ENCODE measurements at places on chromosomes 7 and 10.

DNA sequence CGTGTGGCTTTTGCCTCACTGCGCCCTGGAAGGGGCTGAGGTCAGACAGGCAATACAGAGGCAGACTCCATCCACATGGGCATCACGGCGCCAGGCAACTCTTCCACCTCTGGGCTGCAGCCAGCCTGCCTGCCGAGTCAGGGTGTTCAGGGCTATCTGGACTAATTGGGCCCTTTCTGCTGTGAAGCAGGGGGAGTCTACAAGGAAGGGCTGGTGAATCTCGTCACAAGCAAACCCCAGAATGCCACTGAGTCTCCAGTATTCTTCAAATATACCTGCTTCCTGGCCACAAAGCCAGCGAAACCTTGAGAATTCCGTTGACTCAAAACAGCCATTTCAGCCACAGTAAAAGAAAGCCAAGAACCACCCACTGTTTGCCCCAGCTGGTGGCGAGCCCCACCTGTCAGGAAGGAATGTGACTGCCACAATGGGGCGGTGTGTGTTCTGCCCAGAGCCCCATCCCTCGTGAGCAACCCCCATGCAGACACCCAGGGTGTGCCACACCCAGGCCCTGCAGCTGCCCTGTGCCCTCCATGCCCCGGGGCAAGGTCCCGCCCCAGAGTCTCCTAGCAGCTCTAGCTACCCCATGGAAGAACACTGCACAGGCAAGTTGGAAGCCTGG lies 117.3 kb downstream of the FAM53B start:
- DNase-seq, result no peak

DNA sequence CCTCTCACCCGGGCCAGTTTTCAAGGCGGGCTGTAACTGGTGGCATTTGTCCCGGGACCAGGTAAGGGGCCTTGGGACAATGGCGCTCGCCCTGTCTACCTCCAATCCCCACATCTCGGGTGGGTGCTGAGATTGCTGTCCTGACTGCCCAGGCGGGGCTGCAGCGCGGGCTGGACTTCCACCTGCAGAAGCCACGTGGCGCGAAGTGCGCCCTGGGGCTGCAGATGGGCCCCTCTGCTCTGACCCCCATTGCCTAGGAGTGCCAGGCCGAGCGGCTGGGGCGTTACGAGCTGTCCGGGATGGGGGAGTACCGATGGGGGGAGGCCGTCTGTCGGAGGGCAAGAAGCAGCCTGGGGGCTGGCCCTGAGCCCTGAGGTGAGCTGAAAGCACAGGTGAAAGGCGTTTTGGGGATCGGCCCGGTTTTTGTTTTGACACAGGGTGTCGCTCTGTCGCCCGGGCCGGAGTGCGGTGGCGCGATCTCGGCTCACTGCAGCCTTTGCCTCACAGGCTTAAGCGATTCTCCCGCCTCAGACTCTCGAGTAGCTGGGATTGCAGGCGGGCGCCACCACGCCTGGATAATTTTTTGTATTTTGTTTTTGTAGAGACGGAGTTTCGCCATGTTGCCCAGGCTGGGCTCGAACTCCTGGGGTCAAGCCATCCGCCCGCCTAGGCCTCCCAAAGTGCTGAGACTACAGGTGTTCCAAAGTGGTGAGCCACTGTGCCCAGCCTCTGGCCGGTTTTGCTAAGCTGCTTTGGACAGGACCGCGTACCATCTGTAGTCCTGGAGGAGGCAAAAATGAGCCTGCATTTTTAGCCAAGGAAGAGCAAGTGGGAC lies at the start of gene SFXN2:
Gene SFXN2, plus strand, starts transcription at position 16 of the 835 bp plus-strand sequence. CDS start 12,001 bp downstream, outside the sequence.
- no peak for DNase-seq

DNA sequence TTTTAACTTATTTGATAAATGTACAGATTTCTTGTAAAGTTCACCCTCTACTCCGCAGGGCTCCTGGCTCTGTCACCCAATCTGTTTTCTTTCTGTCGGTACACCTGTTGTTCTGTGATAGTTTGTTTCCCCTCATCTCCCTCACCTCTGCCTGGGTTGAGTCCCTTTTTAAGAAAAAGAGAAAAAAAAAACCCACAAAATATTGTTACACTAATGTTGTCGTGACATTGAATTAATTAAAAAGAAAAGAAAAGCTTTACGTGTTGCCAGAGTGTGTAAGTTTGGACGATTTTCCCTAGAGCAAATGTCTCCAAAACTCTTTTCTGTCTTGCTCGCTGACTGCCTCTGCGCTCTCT lies 3.4 kb downstream of the HMX3 start:
- DNase-seq, result no peak

DNA sequence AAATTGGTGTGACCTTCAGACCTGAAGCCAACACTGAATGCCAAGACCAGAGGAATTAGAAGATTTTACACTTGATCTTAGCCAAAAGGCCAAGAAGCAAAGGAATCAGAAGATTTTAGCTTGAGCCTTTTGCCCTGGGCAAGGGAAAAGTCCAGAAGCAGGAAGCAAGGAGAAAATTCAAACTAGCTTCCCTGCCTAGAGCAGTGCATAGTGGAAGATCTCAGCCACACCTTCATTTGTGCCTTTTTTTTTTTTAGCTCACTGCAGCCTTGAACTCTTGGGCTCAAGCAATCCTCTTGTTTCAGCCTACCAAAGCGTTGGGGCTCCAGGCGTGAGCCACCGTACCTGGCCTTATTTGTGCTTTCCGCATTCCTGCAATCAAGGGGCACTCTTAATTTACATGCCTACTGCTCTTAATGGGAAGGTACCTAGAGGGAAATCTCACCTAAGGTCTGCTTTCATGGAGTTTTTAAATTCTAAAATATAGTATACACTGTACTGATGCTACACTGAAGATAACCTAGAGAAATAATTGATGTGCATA lies 8.3 kb upstream of the PIP4K2A start:
- no peak for DNase-seq

DNA sequence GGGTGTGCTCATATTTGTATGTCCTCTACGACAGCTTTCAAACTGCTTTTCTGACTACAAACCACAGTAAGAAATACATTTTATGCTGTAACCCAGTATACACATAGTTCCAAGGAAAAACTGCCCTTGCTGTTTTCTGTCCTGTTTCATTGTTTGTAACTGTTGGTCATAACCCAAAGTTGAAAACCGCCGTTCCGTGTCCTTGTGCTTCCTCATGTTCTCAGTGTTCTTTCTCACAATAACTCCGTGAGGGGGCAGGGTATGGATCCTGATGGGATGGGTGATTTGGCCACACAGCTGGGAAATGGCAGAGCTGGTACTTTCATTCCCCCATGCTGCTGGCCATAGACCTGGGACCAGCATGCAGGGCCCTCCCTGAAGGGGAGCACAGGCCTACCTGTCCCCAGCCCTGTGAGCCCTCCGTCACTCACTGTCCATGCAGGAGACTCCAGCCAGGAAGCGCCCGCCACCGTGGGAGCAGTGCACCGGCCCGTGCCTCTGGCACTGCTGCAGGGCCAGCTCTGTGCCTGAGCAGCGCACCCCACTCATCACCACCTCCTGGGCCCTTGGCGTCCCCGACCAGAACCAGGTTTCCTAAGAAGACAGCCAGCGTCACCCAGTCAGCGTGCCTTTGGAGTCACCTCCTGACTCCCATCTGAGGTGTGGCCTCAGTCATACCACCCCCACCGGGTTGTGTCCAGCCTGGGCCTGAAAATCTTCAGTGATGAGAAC lies 12.7 kb downstream of the LOXL4 start:
- DNase-seq, result no peak

DNA sequence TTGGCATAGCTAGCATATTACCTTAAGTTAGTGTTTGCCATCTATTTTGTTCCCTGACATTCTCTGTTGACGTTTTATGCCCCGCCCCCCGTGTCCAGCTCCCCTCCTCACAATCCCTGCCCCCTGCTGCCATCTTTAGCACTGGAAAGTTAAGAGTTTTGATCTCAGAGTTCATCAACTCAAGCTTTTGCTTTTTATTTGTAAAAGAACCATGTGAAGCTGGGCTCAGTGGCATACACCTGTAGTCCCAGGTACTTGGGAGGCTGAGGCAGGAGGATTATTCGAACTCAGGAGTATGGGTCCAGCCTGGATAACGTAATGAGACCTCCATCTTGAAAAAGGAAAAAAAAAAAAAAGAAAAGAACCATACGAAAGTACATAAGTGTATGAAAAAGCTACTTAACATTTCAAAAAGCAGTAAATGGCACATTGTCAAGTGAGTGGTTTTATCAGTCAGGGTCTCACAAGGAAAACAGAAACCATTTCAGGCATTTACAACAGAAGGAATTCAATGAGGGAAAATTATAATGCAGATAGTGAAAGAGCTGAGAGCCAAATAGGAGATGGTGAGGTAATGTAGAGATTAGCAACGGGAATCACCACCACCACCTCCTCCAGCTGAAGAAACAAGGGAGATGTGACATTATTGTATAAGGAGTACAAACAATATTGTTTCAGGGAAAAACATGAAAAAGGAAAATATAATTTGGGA lies 64.9 kb downstream of the MCU start:
- DNase-seq, result no peak

DNA sequence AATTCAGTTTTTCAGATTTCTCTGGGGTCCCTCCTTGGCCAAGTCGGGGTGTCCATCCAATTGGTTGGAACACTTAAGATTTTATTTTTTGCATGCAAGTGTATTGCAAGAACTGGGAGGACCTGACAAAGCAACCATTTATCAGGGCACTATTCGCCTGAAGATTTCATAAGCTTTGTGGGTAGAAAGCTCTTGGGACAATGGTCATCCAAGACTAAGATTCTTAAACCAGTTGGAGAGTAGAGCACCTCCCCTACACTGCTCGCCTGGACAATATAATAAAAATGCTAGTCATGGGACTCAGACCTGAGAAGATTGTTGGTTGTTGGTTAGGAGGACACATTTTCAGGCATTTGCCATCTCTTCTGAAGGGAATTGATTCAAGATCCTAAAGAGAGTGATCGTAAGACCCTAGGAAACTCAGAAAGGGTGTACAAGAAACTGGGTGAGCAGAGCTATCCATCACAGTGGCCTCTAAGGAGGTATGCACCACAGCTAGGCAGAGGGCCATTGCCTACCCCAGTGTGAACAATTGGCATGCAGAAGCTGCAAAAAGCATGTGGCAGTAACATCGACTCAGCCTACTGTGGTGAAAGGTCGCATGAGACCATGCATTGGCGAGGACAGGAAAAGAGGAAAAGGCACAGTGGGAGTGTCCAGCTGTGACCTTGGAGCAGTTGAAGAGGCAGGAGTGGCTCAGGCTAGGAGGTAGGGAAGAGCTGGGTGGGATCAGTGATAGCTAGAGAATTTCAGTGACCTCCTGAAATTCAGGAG lies 1235.3 kb upstream of the AUTS2 start:
- no peak for DNase-seq

GRCh38 chr7:86598311-86598710 lies 45.4 kb upstream of the GRM3 start:
- DNase-seq, result no peak

GRCh38 chr10:28777911-28778310 lies 100.6 kb downstream of the BAMBI start:
- no peak for DNase-seq

- DNase-seq, result no peak
These were observed 137.5 kb downstream of the ZNF365 start for GRCh38 chr10:62511656-62512055.

GRCh38 chr10:121058082-121058481 lies 206.9 kb downstream of the WDR11 start:
- DNase-seq, result no peak

DNA sequence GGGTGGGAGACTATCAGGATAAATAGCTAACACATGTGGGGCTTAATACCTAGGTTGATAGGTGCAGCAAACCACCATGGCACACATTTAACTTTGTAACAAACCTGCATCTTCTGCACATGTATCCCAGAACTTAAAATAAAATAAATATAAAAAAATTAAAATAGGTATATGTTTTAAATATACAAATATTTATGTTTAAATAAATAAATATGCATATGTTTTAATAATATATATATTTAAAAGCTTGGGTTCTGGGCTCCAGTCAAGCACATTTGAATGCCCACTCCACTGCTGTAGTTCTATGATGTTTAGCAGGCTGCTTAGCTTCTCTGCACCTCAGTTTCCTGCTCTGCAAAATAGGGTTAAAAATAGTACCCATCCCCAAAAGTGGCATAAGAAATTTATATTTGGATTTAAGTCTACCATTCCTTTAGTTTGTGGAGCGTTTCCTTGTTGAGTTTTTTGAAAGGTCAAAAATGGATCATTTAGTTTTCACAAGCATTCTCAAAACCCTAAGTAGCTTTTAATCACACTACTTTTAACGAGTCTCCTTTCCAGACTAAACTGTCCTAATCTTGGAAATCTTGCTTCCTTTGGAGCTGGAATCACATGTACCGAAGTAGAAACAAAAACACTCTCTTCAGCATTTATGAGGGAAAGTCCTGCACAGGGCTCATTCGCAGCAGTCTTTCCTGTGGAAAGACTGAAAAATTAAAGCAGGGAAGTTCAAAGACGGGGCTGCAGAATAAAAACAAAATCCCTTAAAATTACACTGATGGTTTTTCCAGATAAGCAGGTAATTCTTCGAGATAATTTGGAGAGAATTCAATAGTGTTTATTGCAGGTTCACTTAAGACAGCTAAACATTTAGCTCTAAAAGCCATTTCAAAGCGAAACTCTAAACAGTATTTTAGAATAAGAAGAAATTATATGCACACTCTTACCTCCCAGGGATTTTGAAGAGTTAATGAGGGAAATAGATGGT lies 111.7 kb upstream of the LYZL1 start:
- DNase-seq, result no peak

DNA sequence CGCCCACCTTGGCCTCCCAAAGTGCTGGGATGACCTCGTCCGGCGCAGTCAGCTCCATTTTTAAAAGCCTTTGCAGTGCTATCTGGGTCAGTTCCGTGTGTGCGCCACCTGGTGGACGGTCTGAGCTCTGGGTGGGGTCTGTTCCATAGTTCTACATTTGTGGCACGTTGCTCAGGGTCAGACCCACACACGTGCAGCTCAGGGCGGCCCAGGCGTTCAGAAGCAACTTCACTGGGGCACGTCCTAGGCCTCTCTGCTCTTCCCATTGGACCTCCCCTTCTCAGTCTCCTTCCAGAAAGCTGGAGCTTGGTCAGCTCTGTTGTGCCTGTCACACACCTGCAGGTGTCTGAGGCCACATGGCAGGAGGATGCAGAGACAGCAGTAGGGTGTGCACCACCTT lies 137.9 kb downstream of the DNAJB6 start:
- no peak for DNase-seq

DNA sequence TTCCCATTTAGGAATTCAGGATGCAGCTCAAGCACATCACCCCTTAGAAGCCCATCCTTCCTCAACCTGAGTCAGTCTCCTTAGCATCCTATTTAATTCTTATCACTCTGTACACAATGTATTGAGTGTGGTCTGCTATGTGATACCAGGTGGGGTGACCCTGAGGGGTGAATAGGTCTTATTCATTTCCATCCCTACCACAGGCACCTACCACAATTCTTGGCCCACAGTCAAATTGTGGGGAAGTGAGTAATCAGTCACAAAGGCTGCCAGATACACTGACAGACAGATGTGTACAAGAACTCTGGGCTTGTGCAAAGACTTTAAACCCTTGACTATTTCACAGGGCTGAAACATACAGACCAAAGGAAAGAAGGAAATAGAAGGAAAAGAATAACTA lies 560.5 kb downstream of the PARD3 start:
- DNase-seq, result peak; percentile 64
